Endodermal cell (in vitro differentiated cells): ENCODE measurements at places on chromosomes 3 and 15. TPM values are rescaled to one million over a fixed set of nuclear protein-coding genes. Genes with fewer than 3 reads are reported as not detected.
A peak's percentile ranks its signal among the peaks of the same experiment; 100 is the strongest.

- DNase-seq: peak; percentile 91
- no peaks in the 10 kb centered on the region for H3K27me3 ChIP-seq
- H3K36me3 ChIP-seq: no peaks in the 10 kb centered on the region
- H3K4me1 ChIP-seq: peaks cover 20% of the 10 kb centered on the region
Observed at GRCh38 chr3:50627407-50628051, 10.6 kb downstream of the MAPKAPK3 start.

DNA sequence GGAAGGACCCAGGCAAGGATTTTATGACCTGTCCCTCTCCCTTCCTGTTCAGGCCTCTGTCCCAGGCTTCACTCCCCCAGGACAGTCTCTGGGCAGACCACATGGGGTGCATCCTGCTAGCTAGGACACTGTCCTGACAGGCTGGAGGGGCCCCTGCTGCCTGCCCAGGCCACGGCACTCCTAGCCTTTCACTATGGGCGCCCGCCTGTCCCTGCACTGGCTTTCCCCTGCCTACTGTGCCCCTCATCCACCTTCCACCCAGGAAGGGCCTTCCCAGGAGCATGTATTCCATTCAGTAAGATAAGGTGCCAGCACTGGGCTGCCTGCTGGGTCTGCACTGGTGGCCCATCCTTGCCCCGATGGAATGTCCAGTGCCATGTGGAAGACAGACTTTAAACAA is 145.3 kb downstream of the DNAJB8 start:
- no peaks in the 10 kb centered on the region for H3K27me3 ChIP-seq
- peaks cover 3% of the 10 kb centered on the region for H3K4me1 ChIP-seq
- H3K27ac ChIP-seq: no peak overlapping the region
- H3K36me3 ChIP-seq: no peaks in the 10 kb centered on the region
- DNase-seq: no peak

Gene MUC4
- 1.7 and 2.3 TPM in 2 replicates for total RNA-seq

GRCh38 chr3:119524931-119525662 is 26.8 kb downstream of the TIMMDC1 start:
- no peak for DNase-seq
- peaks cover 41% of the 10 kb centered on the region for H3K36me3 ChIP-seq
- no peaks in the 10 kb centered on the region for H3K27me3 ChIP-seq
- H3K4me3 ChIP-seq: no peak overlapping the region
- H3K4me1 ChIP-seq: no peaks in the 10 kb centered on the region
- no peak overlapping the region for H3K27ac ChIP-seq

Gene P2RY13
- not detected in 2 replicates for total RNA-seq

GRCh38 chr3:42351207-42351606 is 59.2 kb downstream of the LYZL4 start:
- H3K27ac ChIP-seq: no peak overlapping the region
- no peak for DNase-seq
- H3K36me3 ChIP-seq: no peaks in the 10 kb centered on the region
- no peaks in the 10 kb centered on the region for H3K27me3 ChIP-seq
- peak overlapping the region; percentile 7 for H3K4me3 ChIP-seq

DNA sequence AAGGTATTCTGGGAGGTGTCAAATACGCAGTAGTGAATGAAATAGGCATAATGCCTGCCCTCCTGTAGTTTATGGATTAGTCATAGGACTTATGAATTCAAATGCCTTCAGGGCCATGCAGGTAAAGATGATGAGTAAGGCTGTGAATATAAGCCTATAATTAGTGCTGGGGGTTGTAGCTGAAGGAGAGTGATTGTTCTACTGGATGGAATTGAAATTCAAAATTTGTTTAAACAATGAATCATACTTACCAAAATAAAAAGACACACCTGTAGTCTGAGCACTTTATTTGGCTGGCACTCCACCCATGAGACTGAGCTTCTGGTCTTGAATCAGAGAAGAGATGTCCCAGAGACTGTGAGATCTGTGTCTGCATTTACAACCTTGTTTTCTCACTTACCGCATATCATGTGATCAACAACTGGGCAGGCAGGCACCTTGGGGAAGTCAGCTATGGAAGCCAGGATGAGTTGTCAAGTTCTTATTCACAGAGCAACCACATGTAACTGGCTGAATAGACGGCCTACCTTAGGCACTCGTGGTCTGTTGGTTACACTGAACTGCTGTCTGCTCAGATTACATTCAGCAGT is 291.8 kb downstream of the NAALADL2 start:
- DNase-seq: peak; percentile 48
- H3K27ac ChIP-seq: no peak overlapping the region
- H3K4me3 ChIP-seq: no peak overlapping the region
- no peaks in the 10 kb centered on the region for H3K4me1 ChIP-seq
- H3K27me3 ChIP-seq: no peaks in the 10 kb centered on the region

GRCh38 chr3:197508051-197508451 is 47.7 kb downstream of the BDH1 start:
- H3K4me3 ChIP-seq: no peak overlapping the region
- H3K36me3 ChIP-seq: no peaks in the 10 kb centered on the region
- no peak overlapping the region for H3K27ac ChIP-seq
- peaks cover 8% of the 10 kb centered on the region for H3K27me3 ChIP-seq
- H3K4me1 ChIP-seq: no peaks in the 10 kb centered on the region
- DNase-seq: no peak

DNA sequence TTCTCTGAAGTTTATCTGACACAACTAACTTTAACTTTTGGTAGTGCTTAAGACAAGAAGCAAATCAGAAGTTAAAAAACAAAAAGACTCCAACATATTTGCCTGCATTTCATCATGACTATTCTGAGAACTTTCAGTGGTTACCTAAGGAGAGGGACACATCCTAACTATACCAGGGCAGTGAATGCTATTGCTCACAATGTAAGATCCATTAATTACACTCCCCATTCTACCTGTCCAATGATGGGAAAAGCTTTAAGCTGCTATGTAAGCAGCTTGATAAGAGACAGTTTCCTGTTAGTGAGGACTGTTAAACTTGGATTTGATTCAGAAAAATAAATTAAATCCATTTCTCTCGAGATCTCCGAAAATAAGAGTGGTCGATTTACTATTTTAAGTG is 37.5 kb downstream of the SERPINI1 start:
- H3K4me3 ChIP-seq: no peak overlapping the region
- no peaks in the 10 kb centered on the region for H3K36me3 ChIP-seq
- no peaks in the 10 kb centered on the region for H3K4me1 ChIP-seq

GRCh38 chr15:42143356-42143755 is 13.1 kb downstream of the PLA2G4F start:
- no peak overlapping the region for H3K27ac ChIP-seq
- peaks cover 5% of the 10 kb centered on the region for H3K4me1 ChIP-seq
- no peak for DNase-seq
- no peak overlapping the region for H3K4me3 ChIP-seq
- H3K27me3 ChIP-seq: no peaks in the 10 kb centered on the region

Gene PRSS50
- total RNA-seq: 0.63 and 1.2 TPM in 2 replicates

DNA sequence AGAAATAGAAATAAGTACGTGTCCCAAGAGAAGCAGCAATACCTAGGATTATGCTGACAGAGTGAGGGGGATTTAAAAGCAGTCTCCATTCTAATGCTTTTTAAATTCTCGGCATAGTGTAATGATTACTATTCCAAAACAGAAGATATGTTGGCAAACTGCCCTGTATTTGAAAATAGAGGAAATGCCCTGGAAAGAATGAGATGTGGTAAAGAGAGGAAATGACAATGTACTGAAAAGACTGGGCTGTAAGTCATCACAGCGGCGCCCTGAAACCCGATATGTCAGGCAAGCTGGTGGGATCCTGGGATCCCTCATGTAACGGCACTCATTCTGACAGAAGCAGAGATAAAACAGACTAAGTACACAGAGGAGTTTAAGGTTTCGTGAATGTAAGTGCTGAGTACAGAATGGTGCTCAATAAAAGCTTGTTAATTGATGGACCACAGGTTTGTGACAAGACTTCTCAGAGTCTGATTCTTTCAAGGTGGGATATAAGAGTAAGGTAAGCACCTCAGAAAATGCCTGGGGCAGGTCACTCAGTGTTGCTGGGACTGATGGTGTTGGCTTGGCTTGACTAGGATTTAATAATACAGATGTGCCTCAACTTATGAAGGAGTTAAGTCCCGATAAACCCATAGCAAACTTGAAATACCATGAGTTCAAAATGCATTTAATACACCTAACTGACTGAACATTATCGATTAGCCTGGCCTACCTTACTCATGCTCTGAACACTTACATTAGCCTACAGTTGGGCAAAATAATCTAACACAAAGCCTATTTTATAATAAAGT is 91.4 kb downstream of the NFKBIZ start:
- DNase-seq: peak; percentile 59
- H3K27ac ChIP-seq: no peak overlapping the region
- H3K4me3 ChIP-seq: no peak overlapping the region
- H3K27me3 ChIP-seq: no peaks in the 10 kb centered on the region
- H3K4me1 ChIP-seq: no peaks in the 10 kb centered on the region

DNA sequence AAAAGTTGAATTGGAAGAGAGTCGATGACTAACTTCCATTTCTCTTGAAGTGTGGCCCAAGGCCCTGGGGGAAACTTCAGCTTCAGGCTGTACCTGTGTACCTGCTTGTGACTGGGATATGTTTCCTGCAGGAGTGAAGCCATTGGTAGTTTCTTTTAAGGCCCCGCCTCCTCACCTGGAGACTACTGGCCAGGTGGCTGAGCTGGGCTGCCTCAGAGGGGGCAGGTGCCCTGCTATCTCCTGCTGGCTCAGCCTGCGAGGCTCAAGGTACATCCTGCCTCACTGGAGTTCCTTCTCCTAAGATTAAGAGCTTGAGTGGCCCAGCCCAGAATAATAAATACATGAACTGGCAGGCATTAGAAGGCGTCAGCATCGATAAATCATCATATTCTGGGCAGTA is 121.6 kb upstream of the ROPN1 start:
- DNase-seq: peak; percentile 59
- no peak overlapping the region for H3K4me3 ChIP-seq
- H3K27ac ChIP-seq: no peak overlapping the region
- no peaks in the 10 kb centered on the region for H3K27me3 ChIP-seq

GRCh38 chr3:169864270-169864669 is 5.5 kb downstream of the LRRC31 start:
- no peaks in the 10 kb centered on the region for H3K36me3 ChIP-seq
- no peaks in the 10 kb centered on the region for H3K4me1 ChIP-seq
- DNase-seq: peak; percentile 20
- H3K27ac ChIP-seq: no peak overlapping the region
- no peak overlapping the region for H3K4me3 ChIP-seq

GRCh38 chr3:60803216-60804173 is 447.8 kb downstream of the FHIT start:
- no peaks in the 10 kb centered on the region for H3K4me1 ChIP-seq
- DNase-seq: no peak
- no peak overlapping the region for H3K27ac ChIP-seq
- no peaks in the 10 kb centered on the region for H3K36me3 ChIP-seq
- H3K4me3 ChIP-seq: no peak overlapping the region
- no peaks in the 10 kb centered on the region for H3K27me3 ChIP-seq

Gene SLCO2A1
- 96.7 and 126 TPM in 2 replicates for total RNA-seq

Gene CHP1
- total RNA-seq: 86.1 and 87.4 TPM in 2 replicates

GRCh38 chr3:113769551-113769950 is 22.7 kb downstream of the ATP6V1A start:
- H3K36me3 ChIP-seq: no peaks in the 10 kb centered on the region
- DNase-seq: no peak
- no peaks in the 10 kb centered on the region for H3K4me1 ChIP-seq
- H3K27me3 ChIP-seq: no peaks in the 10 kb centered on the region
- no peak overlapping the region for H3K27ac ChIP-seq

Gene CCNB2
- 82.2 to 87.2 TPM (median 83.3 TPM) in 3 replicates for total RNA-seq

DNA sequence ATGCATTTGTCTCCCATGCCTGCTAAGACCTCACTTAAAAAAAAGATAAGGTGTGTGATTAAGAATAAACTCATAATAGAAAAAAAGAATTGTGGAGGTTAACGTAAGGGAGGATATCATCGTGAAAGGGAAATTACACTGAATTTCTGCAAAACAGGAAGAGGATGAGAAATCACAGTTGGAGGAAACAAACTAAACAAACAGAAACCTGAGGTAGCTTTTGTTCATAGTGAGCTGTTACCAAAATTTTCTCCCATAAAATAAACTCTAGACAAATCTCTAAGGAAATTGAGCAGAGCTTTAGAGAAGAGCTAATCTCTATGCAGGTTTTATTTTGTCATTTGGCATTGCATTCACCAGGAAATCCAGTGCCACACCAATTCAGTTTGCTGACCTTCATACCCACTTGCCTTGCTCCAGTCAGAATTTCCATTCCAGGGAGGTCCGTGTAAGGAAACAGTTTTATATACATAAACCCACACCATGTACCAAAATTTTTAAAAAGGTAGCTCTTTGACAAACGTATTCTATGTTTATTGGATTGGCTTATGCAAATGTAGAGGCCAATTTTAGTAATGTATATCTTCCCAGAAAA is 231.2 kb downstream of the MBNL1 start:
- no peaks in the 10 kb centered on the region for H3K27me3 ChIP-seq
- no peak overlapping the region for H3K4me3 ChIP-seq
- no peak for DNase-seq
- no peaks in the 10 kb centered on the region for H3K36me3 ChIP-seq
- H3K4me1 ChIP-seq: no peaks in the 10 kb centered on the region
- no peak overlapping the region for H3K27ac ChIP-seq

DNA sequence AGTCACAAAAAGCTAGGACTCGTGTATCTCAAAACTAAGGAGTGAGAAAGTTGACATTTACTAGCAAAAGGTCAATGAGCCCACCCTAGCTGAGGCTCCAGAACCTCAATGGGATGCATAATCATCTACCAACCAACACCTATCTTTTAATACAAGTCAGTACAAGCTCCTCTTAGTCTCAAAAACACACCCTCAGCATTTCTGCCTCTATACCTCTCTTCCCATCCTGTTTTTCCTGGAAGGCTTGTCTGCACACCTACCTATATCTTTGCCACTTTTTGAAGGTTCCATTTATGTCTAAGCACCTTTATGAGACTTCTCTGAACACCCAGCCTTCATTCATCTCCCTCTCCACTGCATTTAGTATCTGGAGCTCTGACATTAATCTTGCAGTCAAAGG is 10.0 kb downstream of the WWTR1 start:
- no peak overlapping the region for H3K27ac ChIP-seq
- no peak for DNase-seq
- H3K27me3 ChIP-seq: no peaks in the 10 kb centered on the region

DNA sequence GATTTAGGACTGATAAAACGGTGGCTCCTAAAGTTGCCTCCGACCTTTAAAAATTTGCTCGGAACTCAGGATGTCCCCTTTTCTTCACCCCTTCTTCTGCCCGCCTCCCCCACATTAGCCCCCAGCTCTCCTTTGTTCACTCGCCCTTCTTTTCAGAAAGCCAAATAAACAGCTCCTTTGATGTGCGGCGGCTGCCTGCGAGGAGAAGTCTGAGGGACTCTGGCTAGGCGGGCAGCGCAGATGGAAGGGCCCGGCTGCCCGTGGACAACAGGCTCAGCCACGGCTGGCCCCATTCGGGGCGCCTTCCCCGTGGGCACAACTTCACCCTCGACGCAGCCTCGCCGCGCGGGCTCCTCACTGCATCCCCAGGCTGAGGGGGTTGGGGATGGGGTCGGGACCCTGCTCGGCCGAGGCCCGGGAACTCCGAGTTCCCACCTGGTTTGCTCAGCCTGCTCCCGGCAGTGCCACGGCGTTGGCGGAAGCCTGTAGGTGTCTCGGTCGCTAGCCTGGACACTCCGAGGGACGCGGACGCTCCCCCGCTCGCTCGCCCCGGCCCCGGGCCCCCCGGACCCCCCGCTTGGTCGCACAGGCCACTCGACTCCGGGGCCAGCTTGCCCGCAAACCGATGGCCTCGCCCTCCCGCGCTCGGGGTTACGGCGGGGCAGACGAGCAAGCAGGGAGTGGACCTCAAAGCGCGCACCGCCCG is 897 bp upstream of the TLE3 start:
- peaks cover 6% of the 10 kb centered on the region for H3K36me3 ChIP-seq
- H3K4me3 ChIP-seq: peak overlapping the region; percentile 81
- peak; percentile 89 for DNase-seq
- peak overlapping the region; percentile 96 for H3K27ac ChIP-seq

- no peak overlapping the region for H3K4me3 ChIP-seq
- no peaks in the 10 kb centered on the region for H3K27me3 ChIP-seq
- no peaks in the 10 kb centered on the region for H3K4me1 ChIP-seq
Observed at GRCh38 chr3:22568285-22568684, 634.8 kb upstream of the UBE2E2 start.
